ENCODE measurements at places on chromosomes 16 and 17. TPM values are rescaled to one million over a fixed set of nuclear protein-coding genes. Genes with fewer than 3 reads are reported as not detected.

DNA sequence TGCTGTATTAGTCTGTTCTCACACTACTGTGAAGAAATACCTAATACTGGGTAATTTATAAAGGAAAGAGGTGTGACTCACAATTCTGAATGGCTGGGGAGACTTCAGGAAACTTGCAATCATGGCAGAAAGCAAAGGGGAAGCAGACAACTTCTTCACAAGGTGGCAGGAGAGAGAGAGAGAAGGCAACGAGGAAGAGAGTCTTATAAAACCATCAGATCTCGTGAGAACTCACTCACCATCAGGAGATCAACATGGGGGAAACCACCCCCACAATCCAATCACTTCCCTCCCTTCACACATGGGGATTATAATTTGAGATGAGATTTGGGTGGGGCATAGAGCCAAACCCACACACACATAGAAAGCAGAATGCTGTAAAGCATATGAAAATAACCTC is 896.2 kb downstream of the CDH11 start:
- no peaks in the 10 kb centered on the region for H3K4me1 ChIP-seq
- H3K27ac ChIP-seq: no peak overlapping the region
- no peak for DNase-seq
- no peaks in the 10 kb centered on the region for H3K27me3 ChIP-seq

The PLEKHM1 gene
- total RNA-seq: 69.8 TPM

- H3K4me3 ChIP-seq: no peak overlapping the region
- H3K4me1 ChIP-seq: peaks cover 13% of the 10 kb centered on the region
- H3K27ac ChIP-seq: peak overlapping the region; percentile 9
- no peak for DNase-seq
- no peaks in the 10 kb centered on the region for H3K36me3 ChIP-seq
Measured at GRCh38 chr17:16585796-16586195, 16.8 kb upstream of the ZNF287 start.

GRCh38 chr17:40430272-40431230 is 12.7 kb upstream of the IGFBP4 start:
- no peak overlapping the region for H3K27ac ChIP-seq
- no peaks in the 10 kb centered on the region for H3K27me3 ChIP-seq
- no peaks in the 10 kb centered on the region for H3K4me1 ChIP-seq
- no peak overlapping the region for H3K4me3 ChIP-seq
- peak; percentile 31 for DNase-seq

The TBC1D3K gene
- not detected for total RNA-seq

The NPIPB8 gene
- 2.8 TPM for total RNA-seq

The JPH3 gene
- total RNA-seq: 0.29 TPM

The EIF1 gene
- 974 TPM for total RNA-seq

The ASB16 gene
- not detected for total RNA-seq

DNA sequence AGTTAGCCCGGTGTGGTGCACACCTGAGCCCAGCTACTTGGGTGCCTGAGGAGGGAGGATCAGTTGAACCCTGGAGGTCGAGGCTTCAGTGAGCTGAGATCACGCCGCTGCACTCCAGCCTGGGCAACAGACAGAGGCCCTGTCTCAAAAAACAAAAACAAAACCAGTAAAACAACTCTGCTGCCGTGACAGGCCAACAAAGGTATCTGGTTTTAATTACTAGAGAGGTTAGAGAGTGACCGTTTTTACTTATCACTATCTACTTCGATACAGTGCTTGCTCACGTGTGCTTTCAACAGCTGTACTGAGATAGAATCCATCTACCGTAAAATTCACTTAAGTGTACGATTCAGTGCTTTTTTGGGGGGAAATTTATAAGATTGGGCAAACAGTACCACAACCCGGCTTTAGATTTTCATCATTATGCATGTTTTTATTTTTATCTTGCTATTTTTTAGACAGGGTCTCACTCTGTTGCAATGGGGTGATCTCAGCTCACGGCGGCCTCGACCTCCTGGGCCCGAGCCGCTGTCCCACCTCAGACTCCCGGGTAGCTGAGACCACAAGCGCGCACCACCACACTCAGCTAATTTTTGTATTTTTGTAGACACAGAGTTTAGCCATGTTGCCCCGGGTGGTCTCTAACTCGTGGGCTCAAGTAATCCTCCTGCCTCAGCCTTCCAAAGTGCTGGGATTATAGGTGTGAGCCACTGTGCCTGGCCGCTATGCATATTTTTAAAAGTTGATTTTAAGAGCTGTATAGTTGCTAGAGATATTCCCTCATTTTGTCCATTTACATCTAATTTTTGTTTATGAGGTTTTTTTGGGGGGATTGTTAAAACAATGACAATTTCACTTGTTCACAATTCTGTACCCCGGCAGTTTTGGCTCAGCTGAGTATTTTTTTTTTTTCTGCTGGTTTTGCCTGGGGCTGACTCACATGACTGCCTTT is 30.9 kb downstream of the SERPINF1 start:
- H3K36me3 ChIP-seq: peaks cover 1% of the 10 kb centered on the region
- no peak for DNase-seq
- H3K4me3 ChIP-seq: no peak overlapping the region
- no peak overlapping the region for H3K27ac ChIP-seq
- no peaks in the 10 kb centered on the region for H3K27me3 ChIP-seq

DNA sequence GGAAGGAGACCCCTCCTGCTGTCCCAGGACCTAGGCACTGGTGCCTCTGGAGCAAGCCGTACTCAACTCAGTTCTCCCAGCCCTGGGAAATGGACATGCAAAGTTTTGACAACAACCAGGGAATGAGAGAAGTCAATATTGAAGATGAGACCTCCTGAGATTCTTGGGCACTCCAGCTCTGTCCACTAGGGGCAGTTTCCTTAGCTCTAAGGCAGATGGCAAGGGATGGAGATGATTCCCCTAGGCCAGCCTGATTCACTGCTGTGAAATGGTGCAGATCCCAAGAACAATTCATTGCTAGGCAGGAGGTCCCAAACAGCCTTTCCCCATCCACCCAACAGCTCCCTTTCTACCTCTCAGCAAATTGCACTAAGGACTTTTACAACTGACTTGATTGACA is 20.5 kb upstream of the SDR42E2 start:
- H3K27ac ChIP-seq: no peak overlapping the region
- no peaks in the 10 kb centered on the region for H3K27me3 ChIP-seq
- DNase-seq: no peak

The ZFPM1 gene
- 8.4 TPM for total RNA-seq

- H3K27me3 ChIP-seq: no peaks in the 10 kb centered on the region
- no peaks in the 10 kb centered on the region for H3K4me1 ChIP-seq
- H3K36me3 ChIP-seq: no peaks in the 10 kb centered on the region
- no peak overlapping the region for H3K27ac ChIP-seq
- DNase-seq: no peak
Measured at GRCh38 chr16:65684230-65684629, 562.4 kb upstream of the CDH11 start.

- H3K4me1 ChIP-seq: no peaks in the 10 kb centered on the region
- H3K36me3 ChIP-seq: no peaks in the 10 kb centered on the region
- H3K27ac ChIP-seq: no peak overlapping the region
Measured at GRCh38 chr16:79212114-79212791, 388.3 kb downstream of the MAF start.

The TCAP gene
- 5.3 TPM for total RNA-seq

The OR4D1 gene
- total RNA-seq: not detected

DNA sequence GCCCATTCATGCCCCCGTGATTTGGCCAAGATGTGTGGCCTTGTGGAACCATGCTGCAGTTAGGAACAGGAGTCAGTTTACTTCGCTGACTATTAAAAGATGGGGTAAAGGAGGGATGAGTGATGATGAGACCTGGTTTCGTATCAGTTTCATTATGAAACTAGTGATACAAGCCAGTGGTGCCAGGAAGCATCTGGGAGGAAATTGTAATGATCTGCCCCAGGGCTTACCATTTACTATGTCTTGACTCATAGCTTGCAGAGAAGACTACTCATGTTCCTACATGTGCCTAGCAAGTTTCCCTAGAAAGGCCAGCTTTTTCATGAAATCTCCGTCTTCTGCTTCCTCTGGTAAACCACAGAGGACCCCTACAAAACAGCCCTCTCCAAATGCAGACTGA is 23.2 kb downstream of the CDH3 start:
- no peaks in the 10 kb centered on the region for H3K36me3 ChIP-seq
- no peaks in the 10 kb centered on the region for H3K27me3 ChIP-seq
- DNase-seq: no peak
- H3K4me1 ChIP-seq: no peaks in the 10 kb centered on the region

DNA sequence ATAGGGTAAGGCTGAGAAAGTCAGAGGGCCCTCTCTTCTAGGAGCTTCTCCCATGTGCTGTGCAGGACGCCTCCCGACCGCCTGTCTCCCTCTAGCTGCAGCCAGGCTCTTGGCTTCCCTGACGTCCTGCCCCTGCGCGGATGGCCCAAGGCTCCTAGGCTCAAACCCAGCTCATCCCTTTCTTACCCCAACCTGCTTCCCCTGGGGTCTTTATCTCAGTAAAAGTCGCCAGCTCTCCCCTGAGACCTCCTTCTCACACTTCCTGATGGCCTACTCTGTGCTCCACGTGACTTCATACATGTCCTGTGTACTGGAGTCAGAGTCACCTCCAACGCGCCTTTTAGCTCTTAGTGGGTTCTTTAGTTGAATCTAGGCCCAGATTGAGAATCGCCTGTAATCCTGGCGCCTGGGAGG is 1.1 kb upstream of the ZNF747 start:
- peaks cover 14% of the 10 kb centered on the region for H3K4me1 ChIP-seq
- H3K27me3 ChIP-seq: no peaks in the 10 kb centered on the region
- peaks cover 17% of the 10 kb centered on the region for H3K36me3 ChIP-seq
- H3K27ac ChIP-seq: peak overlapping the region; percentile 97
- peak; percentile 86 for DNase-seq

- H3K4me1 ChIP-seq: no peaks in the 10 kb centered on the region
- H3K36me3 ChIP-seq: no peaks in the 10 kb centered on the region
- H3K27ac ChIP-seq: no peak overlapping the region
- H3K4me3 ChIP-seq: no peak overlapping the region
- H3K27me3 ChIP-seq: no peaks in the 10 kb centered on the region
Measured at GRCh38 chr16:48834576-48834975, 224.6 kb upstream of the N4BP1 start.

The C16orf89 gene
- total RNA-seq: 201 TPM

GRCh38 chr17:17579691-17580090 is 11.8 kb downstream of the PEMT start:
- peaks cover 14% of the 10 kb centered on the region for H3K4me1 ChIP-seq
- H3K4me3 ChIP-seq: no peak overlapping the region
- H3K36me3 ChIP-seq: no peaks in the 10 kb centered on the region
- H3K27me3 ChIP-seq: no peaks in the 10 kb centered on the region

DNA sequence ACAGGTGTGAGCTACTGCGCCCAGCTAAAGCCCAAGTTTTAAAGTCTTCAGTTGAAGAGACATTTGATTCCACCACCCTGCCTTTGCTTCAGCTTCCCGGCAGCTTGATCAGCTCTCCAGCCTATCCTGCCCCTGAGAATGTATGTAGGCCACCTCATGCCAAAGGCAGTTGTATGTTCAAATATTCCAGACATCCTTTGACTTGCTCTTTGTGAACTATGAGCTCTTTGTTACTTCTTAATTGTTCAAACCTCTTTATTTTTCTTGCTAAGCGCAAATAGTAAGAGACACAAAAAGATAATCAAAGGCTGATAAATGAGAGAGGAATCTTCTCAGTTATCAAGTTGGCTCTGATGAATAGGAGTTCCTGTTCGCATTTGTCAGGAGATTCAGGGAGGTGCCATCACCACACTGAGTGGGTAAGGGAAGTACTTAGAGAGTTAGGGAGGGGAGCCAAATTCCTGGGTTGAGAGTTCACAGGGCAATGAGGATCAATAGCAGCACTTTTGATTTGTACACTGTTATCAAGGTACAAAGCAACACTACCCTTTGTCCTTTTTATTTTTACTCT is 32.0 kb upstream of the SUPT4H1 start:
- H3K4me1 ChIP-seq: peaks cover 31% of the 10 kb centered on the region
- no peak for DNase-seq
- no peak overlapping the region for H3K4me3 ChIP-seq
- no peaks in the 10 kb centered on the region for H3K27me3 ChIP-seq
- H3K36me3 ChIP-seq: no peaks in the 10 kb centered on the region

DNA sequence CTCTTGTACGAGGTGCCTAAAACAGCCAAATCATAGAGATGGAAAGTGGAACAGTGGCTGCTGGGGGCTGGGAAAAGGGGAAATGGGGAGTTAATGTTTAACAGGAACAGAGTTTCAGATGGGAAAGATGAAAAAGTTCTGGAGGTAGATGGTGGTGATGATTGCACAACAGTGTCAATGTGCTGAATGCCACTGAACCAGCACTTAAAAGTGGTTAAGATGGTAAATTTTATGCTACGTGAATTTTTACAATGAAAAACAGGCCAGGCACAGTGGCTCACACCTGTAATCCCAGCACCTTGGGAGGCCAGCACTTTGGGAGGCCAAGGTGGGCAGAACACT is 130.4 kb downstream of the C16orf78 start:
- H3K27me3 ChIP-seq: no peaks in the 10 kb centered on the region
- H3K27ac ChIP-seq: no peak overlapping the region
- DNase-seq: peak; percentile 36
- no peaks in the 10 kb centered on the region for H3K4me1 ChIP-seq
- H3K4me3 ChIP-seq: no peak overlapping the region
- no peaks in the 10 kb centered on the region for H3K36me3 ChIP-seq

DNA sequence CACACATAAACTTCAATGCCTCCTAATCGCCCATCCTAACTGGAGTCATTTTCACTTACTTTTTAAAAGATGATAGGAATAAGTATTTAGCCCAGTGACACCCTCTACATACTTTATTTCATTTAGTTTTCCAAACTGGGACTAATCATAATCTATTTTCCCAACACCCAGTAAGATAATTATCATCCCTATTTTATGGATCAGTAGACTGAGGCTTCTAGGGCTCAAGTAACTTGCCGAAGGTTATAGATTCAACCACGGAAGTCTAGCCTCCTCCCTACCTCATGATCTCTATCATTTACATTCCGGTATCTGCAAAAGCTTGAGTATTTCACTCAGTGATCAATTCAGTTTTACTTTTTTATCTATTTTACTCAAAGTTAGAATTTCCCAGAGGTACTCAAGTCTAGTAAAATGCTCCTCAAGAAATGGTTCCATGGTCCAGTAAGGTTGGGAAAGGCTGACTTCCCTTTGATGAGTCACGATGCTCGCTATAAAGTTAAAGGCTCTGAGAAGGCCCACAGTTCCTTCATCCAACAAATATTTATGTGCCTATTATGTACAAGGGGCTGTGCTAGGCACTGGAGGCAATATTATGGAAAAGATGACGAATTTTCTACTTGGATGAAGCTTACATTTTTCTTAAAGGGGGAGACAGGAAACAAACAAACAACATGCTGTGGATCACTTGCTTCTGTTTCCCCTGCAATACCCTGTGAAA is 75.1 kb downstream of the TOX3 start:
- no peaks in the 10 kb centered on the region for H3K36me3 ChIP-seq
- no peak for DNase-seq
- H3K27me3 ChIP-seq: no peaks in the 10 kb centered on the region
- H3K27ac ChIP-seq: no peak overlapping the region
- H3K4me3 ChIP-seq: no peak overlapping the region

GRCh38 chr17:68832109-68832802 is 122.9 kb downstream of the ABCA8 start:
- no peaks in the 10 kb centered on the region for H3K4me1 ChIP-seq
- no peak for DNase-seq
- H3K27me3 ChIP-seq: no peaks in the 10 kb centered on the region
